Effector memory CD4-positive, alpha-beta T cell (primary cell): ENCODE measurements at places on chromosomes 5 and 9.

DNA sequence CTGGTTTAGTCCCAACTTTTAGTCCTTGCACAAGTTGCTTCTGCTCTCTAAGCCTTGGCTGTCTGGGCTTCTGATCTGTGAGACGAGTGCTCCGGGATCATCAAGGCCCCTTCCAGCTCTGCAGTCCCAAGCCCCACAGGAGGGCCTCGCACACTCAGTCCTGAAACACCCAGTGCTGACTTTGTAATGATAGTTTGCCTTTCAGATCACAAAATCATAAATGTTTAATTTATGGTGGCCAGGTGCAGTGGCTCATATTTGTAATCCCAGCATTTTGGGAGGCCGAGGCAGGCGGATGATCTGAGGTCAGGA lies 95.9 kb upstream of the SLC25A48 start:
- no peak for DNase-seq

DNA sequence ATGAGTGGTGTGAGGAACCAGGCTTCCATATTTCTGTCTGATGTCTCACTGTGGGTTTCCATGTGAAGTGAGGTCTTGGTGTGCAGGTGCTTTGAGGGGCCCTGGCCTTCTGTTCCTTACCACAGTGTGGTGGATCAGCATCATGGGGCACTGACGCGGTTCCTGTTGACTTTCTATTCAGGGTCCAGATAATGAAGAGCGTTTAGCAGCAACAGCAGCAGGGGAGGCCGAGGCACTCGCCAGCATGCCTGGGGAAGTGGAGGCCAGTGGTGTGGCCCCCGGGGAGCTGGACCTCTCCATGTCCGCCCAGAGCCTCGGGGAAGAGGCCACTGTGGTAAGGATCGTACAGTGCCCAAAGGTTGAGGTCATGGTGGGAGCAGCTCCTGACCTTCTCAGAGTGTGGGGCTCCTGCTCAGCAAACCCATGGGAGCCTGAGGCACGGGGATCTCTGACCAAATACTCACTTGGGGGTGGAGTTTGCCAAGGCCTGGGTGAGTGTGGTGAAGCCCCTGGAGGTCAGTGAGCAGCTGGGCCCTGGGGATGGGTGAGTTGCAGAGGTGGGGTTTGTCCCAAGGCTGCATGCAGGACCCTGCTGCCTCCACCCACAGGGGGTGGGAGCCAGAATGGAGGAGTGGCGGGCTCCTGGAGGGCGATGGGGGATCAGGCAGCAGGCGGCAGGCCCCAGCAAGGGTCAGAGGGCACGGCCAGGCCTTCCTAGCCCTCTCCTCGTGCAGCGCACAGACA lies 61.2 kb downstream of the COL15A1 start:
- no peak for DNase-seq

GRCh38 chr9:86531273-86531970 lies 177.2 kb upstream of the TUT7 start:
- DNase-seq, result no peak

GRCh38 chr5:151758141-151758429 lies 346 bp downstream of the ATOX1 start:
- DNase-seq, result no peak

GRCh38 chr5:34657988-34658387 lies 1.9 kb downstream of the RAI14 start:
- DNase-seq, result no peak

GRCh38 chr5:58211441-58211840 lies 248.4 kb downstream of the PLK2 start:
- no peak for DNase-seq

- no peak for DNase-seq
Observed at GRCh38 chr9:87138128-87139040, 191.1 kb upstream of the GAS1 start.

DNA sequence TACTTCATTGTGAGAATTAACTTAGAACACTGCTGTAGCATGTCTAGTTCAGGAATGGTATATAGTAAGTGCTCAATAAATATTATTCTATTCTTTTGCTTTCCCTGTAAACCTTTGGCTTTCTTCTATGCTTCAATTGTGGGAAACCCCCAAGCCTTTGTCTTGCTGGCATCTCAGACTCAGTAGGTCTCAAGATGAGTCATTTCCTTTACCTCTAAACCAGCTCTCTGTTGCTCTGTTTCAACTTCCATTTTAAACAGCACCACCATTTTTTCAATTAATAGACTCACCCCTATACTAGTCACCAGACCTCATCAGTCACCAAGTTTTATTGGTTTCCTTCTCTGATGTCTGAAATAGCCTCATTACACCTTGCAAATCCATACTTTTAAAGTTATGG lies 43.5 kb downstream of the DMAC1 start:
- no peak for DNase-seq

DNA sequence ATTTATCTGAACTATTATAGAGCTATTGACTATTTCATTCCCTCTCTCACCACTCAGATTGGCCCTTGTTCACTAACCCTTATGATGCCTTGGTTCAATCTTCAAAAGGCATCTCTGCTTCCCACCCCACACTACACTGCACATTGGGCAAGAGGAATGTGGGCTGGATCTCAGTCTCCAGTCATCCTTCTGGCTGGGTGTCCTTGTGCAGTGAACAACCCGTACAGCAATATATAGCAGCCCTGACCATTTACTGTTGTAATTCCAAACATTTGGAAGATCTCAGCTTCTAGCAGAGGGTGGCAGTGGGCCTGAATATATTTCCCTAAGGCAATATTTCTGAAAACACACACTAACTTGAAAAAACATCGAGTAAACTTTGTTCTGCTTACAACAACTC lies 199.2 kb upstream of the GDNF start:
- DNase-seq, result no peak

GRCh38 chr9:32877639-32878217 lies 94.4 kb downstream of the TMEM215 start:
- DNase-seq, result no peak

DNA sequence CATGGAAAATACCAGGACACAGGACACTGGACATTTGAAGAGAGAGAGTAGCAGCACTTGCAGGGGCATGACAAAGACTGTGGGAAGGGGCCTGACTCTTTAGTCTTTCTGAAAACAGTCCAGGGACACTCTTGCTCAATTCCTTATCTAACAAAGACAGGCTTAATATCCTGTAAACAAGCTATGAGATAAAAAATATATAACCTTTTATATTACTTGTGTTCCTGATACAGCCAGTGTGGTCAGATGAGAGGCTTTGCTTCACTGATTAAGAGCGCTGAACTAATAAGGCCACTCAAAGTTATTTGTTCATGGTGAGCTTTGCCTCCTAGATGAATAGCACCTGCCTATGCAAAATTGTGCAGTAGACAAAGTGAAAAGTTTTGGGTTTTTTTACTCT lies 518.7 kb downstream of the LRRC70 start:
- no peak for DNase-seq

- DNase-seq, result no peak
Observed at GRCh38 chr5:163809473-163809872, 304.1 kb downstream of the MAT2B start.
